ENCODE measurements at places on chromosomes 12 and 14. TPM values are rescaled to one million over a fixed set of nuclear protein-coding genes. Genes with fewer than 3 reads are reported as not detected.

DNA sequence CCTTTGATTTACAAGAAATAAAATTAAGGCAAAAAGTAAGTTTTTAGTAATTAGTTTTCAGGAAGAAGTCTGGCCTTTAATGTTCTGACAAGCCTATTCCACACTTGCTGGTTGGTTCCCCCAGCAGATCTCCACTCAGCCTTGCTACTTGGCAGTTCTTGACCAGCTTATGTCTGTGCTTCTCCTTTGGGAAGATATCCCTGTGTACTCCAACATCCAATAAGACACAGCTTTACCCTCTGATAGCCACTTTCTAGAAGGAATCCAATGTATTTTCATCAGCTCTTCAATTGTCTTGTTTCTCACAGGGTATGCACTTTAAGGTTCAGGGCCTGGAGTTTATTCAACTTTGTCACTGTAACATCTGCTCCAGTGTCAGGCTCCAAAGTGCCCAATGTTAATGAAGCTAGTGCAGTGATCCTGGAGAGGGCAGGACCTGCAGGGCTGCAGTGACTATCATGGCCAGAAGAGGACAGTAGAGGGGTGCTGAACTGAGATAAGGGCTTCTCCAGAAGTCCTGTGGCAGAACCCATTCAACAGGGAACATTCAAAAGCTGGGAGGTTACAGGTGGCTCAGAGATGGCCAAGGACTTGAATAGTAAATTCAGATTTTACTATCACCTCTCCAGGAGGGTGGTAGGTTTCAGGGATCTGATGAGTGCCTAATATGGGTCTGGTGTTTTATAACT, 22.9 kb downstream of the JKAMP start:
- H3K4me3 ChIP-seq: no peak overlapping the region
- H3K4me1 ChIP-seq: no peaks in the 10 kb centered on the region
- peak; percentile 85 for DNase-seq
- H3K27me3 ChIP-seq: no peaks in the 10 kb centered on the region
- no peak overlapping the region for H3K27ac ChIP-seq
- no peaks in the 10 kb centered on the region for H3K36me3 ChIP-seq

DNA sequence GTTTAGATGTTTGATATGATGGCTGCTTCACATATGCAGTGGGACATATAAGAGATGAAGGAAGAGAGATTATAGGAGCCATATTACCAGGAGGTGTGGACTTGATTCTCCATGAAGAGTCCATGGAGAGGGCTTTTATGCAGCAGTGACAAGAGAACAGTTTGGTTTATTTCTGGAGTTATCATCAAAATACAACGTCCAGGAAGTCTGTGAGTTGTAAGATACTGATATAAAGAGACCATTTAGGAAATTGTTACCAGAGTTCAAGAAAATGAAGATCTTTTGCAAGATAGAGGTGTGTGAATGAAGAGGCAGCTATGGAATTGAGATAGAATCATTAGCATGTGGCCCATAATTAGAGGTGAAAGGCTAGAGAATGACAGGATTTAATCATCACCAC, 431.7 kb downstream of the NPAS3 start:
- H3K27me3 ChIP-seq: no peaks in the 10 kb centered on the region
- no peak overlapping the region for H3K27ac ChIP-seq
- DNase-seq: no peak
- H3K4me1 ChIP-seq: no peaks in the 10 kb centered on the region

SERPINA9 gene
- total RNA-seq: not detected

SIX6 gene
- 0.39 TPM for total RNA-seq

GRCh38 chr12:131596115-131596514, 114.8 kb upstream of the SFSWAP start:
- no peak overlapping the region for H3K27ac ChIP-seq
- no peak overlapping the region for H3K4me3 ChIP-seq
- no peak for DNase-seq
- no peaks in the 10 kb centered on the region for H3K27me3 ChIP-seq
- H3K4me1 ChIP-seq: no peaks in the 10 kb centered on the region

DNA sequence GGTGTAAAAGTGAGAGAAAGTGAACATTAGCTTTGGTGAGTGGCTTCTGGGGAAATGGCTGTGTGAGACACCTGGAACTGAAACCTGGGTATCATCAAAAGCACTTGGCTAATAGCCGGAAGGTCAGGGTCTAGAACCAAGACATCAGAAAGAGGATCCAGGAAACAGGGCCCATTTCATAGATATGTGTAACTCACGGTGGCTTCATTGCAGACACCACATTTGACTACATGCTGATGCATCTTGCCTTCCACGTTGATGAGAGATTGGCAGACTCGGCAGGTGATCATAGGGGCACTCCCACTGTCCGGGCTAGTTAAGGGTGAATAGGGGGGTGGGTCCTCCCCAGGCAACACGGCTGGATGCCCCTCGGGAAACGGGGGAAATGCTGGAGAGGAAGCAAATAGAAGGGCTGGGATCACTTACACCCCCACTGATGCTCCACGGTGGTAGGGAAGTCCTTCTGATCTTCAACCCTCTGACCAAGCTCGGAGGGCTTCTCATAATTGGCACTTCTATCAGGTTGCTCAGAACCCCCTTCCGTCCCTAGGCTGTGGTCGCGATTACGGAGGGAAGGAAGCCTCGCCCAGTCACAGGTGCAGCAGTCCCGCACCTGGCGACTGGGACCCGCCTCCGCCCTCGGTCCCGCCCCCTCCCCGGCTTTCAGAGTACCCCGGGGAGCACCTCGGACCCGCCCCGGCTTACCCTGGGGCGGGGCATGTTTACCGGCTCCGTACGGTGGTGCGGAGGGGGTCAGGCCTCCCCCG, 593 bp downstream of the PIP4P1 start:
- peak overlapping the region; percentile 96 for H3K27ac ChIP-seq
- H3K27me3 ChIP-seq: no peaks in the 10 kb centered on the region
- peaks cover 15% of the 10 kb centered on the region for H3K4me1 ChIP-seq
- peak overlapping the region; percentile 99 for H3K4me3 ChIP-seq
- H3K36me3 ChIP-seq: no peaks in the 10 kb centered on the region
- no peak for DNase-seq

VWF gene
- 83.7 TPM for total RNA-seq

DNA sequence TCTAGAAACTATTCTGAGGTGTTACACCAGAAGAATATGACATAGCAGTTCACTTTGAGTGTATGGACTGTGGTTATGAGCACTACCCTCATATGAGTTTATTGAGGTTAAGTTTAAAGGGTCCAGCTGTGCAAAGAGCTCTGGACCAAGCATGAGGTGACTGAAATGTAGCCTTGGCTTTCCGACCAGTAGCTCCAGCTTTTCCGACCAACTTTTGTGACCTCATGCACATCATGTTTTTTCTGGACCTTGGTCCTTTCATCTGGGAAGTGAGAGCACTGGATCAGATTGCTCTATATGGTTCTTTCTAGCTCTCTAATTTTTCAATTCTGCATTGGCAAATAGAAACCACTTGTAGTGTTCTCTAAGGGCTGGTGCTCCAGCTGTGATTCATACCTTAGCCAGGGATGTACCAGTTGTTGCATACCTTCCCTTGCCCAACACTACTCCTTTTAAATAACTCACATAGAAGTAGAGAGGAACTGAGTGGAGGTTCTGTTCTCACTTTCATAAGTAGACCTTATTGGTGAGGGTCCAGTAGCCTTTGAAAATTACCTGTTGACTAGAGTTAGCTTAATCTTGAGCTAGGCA, 16.6 kb downstream of the IGF1 start:
- no peaks in the 10 kb centered on the region for H3K36me3 ChIP-seq
- no peaks in the 10 kb centered on the region for H3K4me1 ChIP-seq
- no peak for DNase-seq
- H3K27me3 ChIP-seq: no peaks in the 10 kb centered on the region

DNA sequence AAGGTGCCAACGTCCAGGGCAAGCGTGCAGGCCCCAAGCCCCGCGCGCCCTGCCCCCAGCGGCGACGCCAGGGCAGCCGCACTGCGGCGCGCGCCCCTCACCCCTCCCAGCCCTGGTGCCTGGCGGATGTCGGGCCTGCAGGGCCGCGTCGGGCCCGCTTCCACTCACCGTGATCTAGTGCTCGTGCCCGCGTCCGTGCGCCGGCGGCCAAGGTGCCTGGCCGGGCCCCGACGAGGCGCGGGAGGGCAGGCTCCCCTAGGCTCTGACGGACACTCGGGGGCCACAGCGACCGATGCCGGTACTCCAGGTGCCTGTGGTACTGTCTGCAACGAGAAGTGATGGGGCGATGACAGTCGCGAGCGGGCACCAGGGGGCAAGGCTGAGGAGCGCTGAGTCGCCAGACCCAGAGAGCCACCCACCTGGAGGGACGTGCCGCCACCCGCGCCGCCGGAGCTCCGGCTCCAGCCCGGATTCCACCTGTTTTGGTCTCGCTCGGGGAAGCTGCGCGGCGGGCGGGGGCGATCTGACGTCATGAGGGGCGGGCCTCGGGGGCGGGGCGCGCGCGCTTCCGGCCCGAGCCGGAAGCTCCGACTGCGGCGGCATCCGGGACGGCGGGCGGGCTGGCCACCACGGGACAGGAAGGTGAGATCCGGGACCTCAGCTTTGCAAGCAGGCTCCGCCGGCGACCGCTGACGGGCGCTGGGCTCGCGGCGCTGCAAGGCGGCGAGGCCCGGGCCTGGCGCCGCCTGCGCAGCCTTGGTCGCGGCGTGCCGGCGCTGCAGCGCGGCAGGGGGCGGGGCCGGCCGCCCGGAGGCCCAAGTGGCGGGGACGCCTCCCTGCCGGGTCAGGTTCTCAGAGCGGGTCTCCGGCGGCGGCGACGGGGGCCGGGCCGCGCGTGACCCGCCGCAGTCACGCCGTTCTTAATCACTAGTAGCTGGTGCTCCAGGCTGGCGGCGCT, at the start of the genes LYSET and MOAP1:
Gene LYSET (plus strand): TSS at position 927 of the 958 bp plus-strand sequence. CDS start 89 bp downstream, outside the sequence.
Gene MOAP1 (minus strand): TSS at position 507 of the 958 bp plus-strand sequence. CDS start 655 bp downstream, outside the sequence.
- H3K4me3 ChIP-seq: peak within 1 kb of the TSS; percentile 95
- H3K4me1 ChIP-seq: peaks cover 19% of the 10 kb centered on the region
- no peaks in the 10 kb centered on the region for H3K36me3 ChIP-seq

DNA sequence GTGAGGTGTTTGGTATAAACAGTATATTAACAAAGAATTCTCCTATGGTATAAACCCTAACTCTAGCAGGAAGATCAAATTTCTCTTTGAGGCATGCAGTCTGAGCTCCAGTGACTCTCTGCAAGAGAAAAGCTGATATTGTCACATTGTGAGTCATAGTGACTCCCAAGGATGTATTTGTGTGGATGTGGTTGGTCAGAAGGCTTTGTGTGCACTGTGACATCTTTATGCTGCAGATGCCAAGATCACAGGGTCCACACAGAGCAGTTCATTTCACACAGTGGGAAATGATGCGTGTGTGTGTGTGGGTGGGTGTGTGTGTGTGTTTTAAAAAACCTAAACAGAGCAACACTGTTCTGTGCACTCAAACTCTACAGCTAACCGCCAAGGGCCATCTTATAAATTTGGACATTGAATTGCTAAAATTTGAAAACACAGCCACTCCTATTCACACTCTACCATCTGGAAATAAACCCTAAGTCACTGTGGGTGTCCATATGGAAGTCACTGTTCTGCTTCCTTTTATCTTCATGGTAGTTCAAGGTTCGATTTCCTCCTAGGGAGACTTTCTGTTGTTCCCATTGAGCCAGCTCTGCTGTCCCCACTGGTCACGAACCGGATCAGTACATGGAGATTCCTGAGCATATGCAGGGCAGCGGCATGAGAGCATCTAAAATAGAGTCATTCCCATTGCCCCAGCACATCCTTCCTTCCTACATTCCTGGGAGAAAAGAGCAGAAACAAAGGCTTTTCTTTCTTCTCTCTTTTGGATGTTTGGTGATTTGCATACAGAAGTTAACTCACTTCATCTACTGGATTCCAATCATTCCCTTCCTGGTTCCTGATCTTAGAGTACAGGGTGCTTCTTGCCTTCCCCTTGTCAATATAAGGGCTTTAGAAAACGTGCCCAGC, 727.6 kb downstream of the DIO2 start:
- no peak for DNase-seq
- H3K27me3 ChIP-seq: no peaks in the 10 kb centered on the region
- no peaks in the 10 kb centered on the region for H3K36me3 ChIP-seq
- no peak overlapping the region for H3K27ac ChIP-seq

HOXC11 gene
- 1.1 TPM for total RNA-seq

- H3K27me3 ChIP-seq: no peaks in the 10 kb centered on the region
- H3K27ac ChIP-seq: no peak overlapping the region
- H3K4me1 ChIP-seq: no peaks in the 10 kb centered on the region
- H3K36me3 ChIP-seq: no peaks in the 10 kb centered on the region
- DNase-seq: no peak
Measured at GRCh38 chr12:117863002-117863709, 105.6 kb downstream of the KSR2 start.
